Activated CD4-positive, alpha-beta T cell treated with anti-CD3 and anti-CD28 coated beads for 24 hours (primary cell): ENCODE measurements at places on chromosomes 4 and X.

DNA sequence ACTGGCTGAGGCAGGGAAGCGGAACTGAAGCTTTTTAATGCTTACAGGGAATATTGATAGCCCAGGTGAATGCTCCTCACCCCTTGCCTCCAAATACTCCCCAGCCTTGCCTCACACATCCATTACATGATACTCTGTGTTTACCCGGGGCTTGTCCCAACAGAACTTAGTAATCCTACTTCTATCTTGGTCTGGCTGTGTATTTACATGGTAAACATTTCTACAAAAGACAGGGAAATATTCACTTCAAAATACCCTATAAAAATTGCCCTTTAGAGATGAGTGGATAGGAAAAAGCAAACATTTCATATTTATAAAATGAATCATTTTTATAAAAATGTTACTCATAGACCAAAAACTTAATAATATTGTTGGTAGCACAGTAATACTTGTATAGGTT is 120.1 kb downstream of the NHS start:
- DNase-seq: no peak

DNA sequence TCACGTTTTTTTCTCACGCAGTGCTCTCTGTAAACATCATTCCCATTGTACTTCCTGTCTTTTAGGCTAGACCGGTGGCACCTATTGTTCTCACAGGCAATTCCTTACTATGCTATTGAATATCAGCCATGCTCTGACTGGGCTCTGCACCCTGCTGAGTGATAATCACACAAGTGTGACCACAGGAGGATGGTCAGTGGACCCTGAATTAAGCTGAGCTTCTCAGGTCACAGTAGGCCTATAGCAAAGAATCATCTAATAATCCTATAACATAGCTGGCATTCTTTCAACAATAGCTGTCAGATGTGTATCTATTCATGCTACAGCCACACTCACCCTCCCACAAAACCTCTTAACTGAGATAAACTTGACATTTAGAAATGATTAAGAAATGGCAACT is 2399.8 kb upstream of the TENM3 start:
- no peak for DNase-seq

DNA sequence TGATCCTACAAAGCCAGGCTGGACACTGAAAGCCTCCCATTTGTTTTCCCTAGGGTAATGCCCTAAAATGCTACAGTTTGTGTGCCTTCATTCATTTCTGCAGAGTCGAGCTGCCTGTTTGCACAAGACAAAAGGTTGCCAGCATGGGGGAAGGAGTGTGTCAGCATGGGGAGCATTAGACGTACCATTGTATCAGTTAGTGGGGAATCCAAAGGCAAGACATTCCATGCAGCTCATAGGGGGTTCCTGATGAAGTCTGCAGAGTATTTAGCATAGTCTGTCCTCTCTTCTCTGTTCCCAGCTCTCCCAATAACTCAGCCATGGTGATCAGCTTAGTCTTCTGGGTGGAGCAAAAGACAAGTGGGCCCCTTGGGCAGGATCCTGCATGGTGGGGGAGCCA is 276.9 kb upstream of the PCDH7 start:
- no peak for DNase-seq

- DNase-seq: no peak
These were observed 44.5 kb downstream of the TRIM2 start for GRCh38 chr4:153248641-153249198.

DNA sequence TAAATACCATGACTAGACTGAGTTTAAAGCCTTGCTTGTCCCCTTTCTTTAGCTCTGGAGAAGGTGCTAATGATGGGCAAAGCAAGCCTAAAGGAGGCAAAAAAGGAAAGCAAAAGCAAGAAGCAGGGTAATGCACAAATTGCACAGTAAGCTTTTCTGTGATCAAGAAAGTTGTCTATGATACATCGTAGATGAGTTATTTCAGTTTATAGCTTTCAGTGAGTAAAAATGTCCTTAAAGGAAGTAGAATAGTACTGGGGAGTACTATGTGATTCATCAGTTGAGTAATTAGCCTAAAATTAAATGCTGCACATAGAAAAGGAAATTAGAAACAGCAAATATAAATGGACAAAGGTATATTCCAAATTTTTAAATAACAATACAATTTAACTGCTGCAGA is 50.2 kb upstream of the PDE5A start:
- no peak for DNase-seq

GRCh38 chrX:42020225-42020624 is 96.9 kb upstream of the CASK start:
- no peak for DNase-seq

DNA sequence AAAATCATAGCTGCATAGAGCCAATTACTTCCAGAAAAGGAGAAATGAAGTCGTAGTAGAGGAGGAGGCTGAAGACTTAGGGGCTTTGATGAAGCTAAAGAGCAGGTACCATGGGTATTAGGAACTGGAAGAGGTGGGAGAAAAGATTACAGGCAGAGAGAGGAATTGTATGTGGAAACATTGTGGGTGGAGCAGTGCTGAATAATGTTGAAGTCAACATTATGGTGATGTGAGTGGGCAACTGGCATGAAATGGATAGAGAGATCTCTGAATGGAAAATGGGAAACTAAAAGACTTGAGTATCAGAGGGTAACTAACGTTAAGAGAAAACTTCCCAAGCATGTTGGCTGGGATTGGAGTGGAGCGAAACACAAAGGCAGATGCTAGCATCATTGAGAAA is 92.5 kb downstream of the AREG start:
- DNase-seq: no peak

GRCh38 chrX:24242649-24243175 is 71.2 kb downstream of the SUPT20HL2 start:
- DNase-seq: no peak

GRCh38 chrX:50838820-50839600 is 25.0 kb upstream of the SHROOM4 start:
- no peak for DNase-seq

DNA sequence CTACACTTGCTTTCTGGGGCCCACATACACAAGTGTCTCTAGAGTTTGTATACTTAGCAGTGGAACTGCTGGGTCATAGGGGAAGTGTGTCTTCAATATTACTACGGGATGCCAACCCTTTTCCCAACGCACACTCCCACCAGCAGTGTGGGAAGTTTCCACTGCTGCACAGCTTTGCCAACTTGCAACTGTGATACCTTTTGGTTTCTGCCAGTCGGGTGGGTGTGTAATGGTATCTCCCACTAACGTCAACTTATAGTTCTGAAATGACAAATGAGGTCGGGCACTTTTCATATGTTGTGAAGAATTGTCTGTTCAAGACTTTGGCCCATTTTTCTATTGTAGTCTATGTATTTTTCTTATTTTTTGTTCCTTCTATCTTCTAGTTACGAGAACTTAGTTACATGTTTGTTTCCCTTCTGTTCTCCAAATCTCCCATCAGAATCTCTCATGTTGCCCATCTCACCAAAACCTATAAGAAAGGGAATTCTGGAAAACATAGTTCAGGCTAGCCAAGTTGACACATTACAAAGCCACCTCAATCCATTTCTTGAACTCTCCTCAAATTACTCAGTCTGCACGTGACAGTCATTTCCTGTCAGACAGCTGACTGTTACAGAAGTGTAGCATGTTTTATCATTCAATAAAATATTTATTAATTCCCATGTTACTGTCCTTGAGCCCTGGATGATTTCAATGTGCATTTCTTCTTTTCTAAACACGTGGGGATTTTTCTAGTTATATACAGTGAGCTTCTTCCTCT is 30.7 kb downstream of the PNMA6E start:
- no peak for DNase-seq

- no peak for DNase-seq
These were observed 131.1 kb upstream of the INPP4B start for GRCh38 chr4:142977182-142977581.

GRCh38 chrX:23435575-23435974 is 100.9 kb downstream of the PTCHD1 start:
- DNase-seq: no peak

DNA sequence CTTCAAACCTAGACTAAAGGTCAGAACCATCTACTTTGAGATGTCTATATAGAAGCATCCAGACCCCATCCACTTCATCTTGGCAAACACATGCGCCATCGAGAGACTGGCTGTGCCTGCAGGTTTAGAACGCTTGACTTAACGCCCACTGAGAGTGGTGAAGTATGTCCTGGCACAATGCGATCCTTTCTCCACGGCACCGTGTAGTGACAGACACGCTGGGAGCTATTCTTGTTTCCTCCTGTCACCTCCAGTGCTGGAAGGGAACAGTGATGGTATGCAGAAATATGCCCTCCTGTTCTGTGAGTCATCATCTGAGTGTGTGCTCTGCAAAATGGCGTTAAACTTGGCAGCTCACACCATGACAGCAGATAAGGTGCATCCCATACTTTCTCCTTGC is 330.2 kb downstream of the NLGN4X start:
- DNase-seq: no peak

DNA sequence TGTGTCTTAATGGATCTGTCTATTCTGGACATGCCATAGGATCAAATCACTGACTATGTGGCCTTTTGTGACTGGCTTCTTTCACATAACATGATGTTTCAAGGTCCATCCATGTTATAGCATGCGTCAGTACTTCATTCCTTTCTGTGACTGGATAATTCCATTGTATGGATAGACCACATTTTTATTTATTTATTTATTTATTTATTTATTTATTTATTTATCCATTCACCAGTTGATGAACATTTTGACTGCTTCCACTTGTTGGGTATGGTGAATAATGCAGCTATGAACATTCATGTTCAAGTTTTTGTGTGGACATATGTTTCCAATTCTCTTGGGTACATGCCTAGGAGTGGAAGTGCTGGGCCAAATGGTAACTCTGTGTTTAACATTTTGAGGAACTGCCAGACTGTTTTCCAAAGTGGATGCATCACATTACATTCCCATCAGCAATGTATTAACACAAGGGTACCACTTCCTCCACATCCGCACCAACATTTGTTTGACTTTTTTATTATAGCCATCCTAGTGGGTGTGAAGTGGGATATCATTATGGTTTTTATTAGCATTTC is 14.0 kb downstream of the RTL5 start:
- no peak for DNase-seq

DNA sequence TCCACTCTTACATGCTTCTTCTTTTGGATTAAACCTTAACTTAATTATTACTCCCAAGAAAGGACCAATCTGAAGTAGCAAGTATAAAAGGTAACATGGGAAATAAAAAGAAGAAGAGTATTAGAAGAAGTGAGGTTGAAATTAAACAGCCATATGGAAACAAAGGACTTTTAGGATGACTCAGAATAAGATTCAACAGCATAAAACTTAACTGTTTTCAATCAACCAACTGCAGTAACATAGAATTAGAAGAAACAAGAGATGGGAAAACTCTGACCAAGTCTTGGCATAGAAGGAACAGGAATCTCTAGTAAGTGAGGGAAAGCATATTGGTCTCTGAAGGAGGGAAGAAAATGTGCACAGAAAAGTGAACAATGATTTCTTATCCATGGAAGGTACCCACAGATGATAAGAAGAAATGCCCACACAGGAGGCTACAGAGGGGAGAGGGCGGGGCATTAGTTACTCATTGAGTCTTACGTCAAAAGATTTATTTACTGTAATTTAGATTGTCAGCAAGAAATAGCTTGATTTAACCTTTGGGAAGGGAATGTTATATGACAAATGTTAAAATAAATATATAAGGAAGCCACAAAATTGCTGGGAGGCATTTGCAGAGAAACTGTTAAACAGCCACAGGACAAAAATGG is 177.3 kb downstream of the BANK1 start:
- DNase-seq: no peak

GRCh38 chr4:26804925-26805324 is 55.7 kb upstream of the STIM2 start:
- DNase-seq: no peak

- DNase-seq: no peak
These were observed 518.9 kb downstream of the MID1IP1 start for GRCh38 chrX:39320165-39320564.

GRCh38 chr4:80072744-80073472 is at the start of gene ANTXR2:
Gene ANTXR2, minus strand, starts transcription at chr4:80073229. Its CDS starts 669 bp downstream, at chr4:80072560.
- DNase-seq: no peak

DNA sequence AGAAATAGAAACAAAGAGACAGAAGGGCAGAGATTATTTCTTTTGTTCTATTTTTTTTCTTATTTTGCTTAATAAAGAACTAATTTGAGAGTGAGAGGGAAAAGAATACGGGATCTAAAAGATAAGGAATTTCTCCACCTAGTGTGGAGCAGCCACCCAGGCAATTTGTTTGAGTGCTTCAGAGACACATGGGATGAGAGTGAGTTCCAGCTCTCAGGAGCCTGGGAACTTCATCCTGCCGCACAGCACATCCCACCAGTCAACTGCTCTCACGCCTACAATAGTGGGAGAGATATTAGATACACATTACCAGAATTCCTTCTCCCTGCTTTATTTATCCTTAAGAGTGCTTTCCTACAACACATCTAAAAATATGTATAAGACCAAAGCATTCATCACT is 946.4 kb downstream of the PDHA2 start:
- DNase-seq: no peak

GRCh38 chrX:133789829-133790228 is 195.6 kb downstream of the GPC3 start:
- no peak for DNase-seq

DNA sequence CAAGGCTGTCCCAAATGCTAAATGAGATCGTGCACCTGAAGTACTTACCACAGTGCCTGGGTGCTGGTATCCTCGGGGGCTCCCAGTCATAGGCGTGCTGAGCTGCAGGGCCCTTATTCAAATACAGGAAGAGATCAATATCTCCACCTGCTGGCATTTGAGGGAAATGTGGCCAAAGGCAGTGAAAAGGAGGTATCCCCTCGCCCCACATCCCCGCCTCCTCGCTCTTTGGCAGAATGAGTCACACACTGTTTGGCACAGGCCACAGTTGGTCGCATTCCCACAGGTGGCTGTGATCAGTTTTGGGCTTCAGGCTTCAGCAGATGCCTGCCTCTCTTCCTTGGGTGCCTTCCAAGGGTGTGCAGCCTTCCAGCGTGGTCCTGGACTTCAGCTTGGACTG is 28.4 kb downstream of the ZNF185 start:
- DNase-seq: peak; percentile 22

DNA sequence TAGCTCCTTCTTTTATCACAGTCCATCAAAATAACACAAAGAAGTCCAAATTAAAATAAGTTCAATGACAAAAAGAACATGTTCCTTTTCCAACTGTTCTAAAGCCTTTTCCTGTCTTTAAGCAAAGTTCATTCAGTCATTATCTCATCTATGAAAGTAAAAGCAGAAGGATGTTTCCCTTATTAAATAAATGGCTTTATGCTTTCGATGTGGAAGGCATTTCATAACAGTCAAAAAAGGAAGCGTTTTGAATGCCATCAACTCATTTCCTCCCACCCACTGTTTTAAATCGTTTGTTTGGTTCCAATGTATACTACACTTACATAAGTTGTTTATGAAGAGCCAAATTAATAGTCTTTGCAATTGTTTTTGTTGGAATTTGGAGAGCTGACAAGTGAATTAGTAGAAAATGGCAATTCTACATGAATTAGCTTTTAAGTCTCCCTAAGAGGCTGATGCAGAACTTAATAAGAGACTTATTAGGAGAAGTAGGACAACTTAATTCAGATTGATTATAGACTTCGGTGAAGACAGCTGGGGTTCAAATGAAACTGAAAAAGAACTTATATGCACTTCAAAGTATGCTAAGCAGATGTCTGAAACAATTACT is 392.6 kb upstream of the FTHL17 start:
- DNase-seq: no peak
